ENCODE measurements at places on chromosomes 1 and 21.

DNA sequence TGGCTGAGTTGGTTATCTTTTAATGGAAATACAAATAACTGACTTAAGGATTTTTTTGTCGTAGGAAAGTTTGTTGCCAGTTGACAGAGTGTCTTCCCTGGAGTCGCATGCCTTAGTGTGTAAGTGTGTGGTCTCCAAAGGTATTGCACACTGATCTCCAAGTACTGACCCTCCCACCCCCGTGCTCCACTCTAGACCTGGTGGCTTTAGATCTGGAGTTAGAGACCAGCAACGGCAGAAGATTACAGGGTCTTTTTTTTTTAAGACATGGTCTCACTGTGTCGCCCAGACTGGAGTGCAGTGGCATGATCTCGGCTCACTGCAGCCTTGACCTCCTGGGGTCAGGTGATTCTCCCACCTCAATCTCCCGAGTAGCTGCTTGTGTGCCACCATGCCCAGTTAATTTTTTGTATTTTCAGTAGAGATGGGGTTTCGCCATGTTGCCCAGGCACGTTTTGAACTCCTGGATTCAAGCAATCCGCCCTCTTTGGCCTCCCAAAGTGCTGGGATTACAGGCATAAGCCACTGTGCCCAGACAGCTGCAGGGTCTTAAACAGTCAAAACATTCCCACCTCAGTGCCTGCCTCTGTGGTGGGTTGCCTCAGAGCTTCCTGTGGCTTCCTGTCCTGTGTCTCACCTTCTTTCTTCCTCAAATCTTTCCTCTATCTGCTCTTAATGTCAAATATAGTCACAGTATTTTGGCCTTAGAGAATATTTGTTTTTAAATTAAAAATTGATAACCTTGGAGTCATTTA, 6.9 kb downstream of the TRAPPC10 start:
- no peak for DNase-seq

DNA sequence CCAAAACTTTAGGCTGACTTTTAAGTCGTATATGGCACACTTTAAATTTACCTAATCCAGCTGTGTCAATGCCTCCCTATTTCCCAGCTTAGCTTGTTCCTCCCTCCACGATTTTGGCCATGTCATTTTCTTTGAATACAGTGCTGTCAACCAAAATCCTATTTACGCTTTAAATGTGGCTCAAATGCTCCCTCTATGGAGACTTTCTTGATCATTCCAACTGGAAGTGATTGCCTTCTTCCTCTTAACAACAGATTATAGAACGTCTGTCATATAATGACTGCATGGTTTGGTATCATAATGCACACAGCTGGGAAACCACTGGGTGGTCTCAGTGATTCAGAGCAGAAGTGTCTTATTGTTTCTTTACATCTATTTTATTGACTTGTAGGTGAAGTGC, 18.9 kb upstream of the BATF3 start:
- no peak for DNase-seq

- DNase-seq, result no peak
Observed at GRCh38 chr1:244460197-244460596, 876 bp upstream of the CATSPERE start.

DNA sequence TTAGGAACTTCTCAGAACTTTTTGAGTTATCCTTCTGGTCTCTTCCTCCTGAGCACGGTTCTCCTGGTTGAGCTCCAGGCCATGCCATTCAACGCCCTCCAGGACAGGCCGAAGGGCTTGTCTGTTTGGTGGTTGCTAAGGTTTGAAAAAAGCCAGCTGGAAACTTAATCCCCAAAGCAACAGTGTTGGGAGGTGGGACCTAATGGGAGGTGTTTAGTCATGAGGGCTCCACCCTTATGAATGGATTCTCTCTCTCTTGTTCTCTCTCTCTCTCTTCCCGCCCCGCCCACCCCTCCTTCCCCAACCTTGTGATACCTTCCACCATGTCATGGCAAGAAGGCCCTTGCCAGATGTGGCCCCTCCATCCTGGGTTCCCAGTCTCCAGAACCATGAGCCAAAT, 829 bp downstream of the KCNE1 start:
- DNase-seq, result no peak

DNA sequence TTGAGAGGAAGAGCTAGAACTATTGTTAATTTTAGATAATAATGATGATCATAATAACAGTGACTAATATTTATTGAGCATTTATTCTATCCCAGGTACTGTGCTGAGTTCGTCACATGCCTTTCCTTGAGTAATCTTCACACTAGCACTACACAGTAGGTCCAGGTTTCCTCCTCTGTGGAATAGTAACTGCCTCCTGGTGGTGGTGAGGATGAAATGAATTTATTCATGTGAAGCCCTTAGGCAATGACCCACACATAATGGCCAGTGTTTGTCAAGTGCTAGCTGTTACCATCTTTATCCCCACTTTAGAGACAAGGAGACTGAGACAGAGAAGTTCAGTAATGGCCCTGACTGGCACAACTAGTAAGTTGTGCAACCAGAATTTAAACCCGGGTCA, 5.9 kb downstream of the NIPAL3 start:
- DNase-seq, result no peak

DNA sequence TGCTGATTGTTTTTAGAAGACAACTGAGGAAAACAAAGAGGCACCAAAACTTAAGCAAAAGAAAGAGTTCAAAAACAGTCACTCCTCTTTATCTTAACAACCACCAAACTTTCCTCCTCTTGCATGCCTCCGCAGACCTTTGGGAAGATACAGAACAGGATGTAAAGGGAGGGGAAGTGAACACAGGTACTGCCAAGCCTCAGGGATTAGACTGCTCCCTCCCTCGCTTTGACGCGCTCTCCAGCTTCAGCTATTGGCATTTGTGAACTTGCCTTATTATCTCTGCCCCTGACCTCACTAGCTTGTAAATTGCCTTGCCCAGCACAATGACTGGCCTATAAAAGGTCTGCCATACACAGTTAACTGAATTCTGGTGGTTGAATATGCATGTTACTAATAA, 4.8 kb upstream of the SRP9 start:
- DNase-seq, result no peak

GRCh38 chr1:226519716-226520598, 28.6 kb upstream of the STUM start:
- DNase-seq, result peak; percentile 72

DNA sequence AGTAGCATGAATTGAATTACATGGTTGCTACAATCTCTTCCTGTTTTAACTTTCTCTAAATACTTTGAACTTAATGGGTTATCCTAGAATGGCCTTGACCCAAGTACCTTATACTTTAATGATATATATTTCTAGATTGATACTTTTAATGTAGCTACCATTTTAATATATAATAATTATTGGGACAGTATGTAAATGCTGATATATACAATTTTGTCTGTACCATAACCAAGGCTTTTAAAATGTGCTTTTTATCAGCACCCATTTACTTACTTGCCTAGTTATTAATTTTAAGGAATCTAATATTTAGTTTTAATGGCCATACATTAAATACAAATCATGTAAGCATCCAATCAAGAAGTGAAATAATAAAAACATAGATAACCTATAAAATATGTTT, 13.4 kb downstream of the HIPK1 start:
- DNase-seq, result no peak

DNA sequence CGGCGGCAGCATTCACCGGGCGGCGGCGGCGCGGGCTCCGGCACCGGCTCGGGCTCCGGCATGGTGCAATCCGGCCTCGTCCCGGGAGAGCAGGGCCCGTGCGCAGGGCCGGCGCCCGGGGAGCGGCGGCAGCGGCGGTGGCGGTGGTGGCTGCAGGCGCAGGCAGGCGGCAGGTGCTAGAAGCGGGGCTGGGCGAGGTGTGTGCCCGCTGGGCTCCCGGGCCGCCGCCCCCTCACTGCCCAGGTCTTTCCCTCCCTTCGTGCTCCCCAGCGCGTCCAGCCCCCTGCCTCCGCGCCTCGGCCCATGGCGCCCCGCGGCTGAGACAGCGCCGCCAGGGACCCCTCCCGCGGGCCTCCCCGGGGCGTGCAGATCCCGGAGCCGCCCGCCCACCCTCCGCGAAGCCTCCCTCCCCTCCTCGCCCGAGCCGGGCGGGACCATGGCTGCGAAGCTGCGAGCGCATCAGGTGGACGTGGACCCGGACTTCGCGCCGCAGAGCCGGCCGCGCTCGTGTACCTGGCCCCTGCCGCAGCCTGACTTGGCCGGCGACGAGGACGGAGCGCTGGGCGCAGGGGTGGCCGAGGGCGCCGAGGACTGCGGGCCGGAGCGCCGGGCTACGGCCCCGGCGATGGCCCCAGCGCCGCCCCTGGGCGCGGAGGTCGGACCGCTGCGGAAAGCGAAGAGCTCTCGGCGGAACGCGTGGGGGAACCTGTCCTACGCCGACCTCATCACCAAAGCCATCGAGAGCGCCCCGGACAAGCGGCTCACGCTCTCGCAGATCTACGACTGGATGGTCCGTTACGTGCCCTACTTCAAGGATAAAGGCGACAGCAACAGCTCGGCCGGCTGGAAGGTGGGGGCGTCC, 492 bp downstream of the FOXO6 start:
- DNase-seq, result peak; percentile 89

DNA sequence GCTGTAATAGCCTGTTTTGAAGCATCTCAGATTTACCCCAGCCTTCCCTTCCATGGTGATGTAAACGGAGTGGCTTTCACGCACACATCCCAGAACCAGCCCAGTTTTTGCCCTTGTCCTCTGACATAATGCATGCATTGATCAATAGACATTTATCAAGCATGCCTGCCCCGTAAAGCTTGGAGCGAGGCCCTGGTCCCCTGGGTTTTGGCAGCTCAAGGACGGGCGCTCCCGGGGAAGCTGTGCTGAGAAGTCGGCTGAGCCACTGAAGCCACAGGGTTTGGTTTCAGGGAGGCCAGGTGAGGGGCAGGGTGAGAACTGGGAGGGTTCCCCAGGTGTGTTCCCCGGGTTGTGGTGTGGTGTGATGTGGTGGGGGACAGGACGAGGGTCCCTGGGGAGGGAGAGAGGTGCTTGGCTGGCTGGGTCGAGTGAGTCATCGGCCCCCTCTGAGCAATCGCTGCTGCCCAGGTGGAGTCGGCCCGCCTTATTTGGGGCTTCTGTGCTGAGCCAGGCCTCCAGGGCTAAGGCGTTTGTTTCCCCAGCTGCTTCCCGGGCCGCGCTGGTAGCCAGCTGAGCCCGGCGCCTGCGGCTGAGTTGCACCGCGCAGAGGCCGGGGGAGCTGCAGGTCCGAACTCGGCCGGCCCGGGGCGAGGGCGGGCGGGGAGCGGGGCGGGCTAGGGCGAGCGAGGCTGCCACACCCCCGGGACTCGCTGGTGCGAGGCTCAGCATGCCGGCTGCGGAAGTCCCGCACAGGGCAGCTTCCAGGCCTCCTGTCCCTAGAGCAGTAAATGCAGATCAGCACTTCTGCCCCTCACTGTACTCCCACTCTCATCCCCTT, 23.6 kb downstream of the ATP2B4 start:
- DNase-seq, result peak; percentile 62

DNA sequence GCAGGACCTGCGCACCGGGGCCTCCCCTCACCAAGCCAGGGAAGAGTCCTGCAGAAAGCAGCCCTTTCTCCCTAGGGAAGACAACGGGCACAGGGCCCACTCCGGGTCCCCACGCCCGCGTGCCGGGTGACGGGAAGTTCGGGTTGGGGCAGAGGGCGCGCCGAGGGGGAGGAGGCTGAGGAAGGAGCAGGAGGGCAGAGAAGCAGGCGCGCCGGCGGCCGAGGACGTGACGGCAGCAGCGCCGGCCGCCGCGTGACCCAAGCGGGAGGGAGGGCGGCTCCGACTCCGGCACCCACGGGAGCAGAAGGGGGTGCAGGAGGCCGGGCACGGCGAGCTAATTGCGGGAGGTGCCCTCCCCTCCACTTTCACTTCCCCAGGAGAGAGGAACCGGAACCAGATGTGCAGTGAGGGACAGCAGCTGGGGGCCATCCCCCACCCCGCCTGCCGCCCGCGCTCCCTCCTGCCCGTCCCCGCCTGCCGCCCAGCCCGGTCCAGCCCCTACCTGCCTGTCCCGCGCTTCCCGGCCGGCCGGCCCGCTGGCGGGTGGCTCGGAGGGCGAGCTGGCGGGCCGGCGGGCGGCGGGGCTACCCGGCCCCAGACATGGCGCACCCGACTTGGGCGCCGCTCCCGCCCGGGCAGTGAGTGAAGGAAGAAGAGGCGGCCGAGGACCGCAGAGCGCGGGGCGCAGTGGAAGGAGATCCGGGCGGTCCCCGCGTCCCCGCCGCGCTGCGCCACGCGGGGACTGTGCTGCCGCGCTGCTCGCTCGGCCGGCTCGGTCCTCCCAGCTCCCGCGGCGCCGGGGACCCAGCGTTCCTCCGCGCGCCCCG, 510 bp downstream of the DENND4B start:
- peak; percentile 99 for DNase-seq

- DNase-seq, result peak; percentile 98
Observed at GRCh38 chr1:16076031-16076864, 2.8 kb upstream of the FAM131C start.

DNA sequence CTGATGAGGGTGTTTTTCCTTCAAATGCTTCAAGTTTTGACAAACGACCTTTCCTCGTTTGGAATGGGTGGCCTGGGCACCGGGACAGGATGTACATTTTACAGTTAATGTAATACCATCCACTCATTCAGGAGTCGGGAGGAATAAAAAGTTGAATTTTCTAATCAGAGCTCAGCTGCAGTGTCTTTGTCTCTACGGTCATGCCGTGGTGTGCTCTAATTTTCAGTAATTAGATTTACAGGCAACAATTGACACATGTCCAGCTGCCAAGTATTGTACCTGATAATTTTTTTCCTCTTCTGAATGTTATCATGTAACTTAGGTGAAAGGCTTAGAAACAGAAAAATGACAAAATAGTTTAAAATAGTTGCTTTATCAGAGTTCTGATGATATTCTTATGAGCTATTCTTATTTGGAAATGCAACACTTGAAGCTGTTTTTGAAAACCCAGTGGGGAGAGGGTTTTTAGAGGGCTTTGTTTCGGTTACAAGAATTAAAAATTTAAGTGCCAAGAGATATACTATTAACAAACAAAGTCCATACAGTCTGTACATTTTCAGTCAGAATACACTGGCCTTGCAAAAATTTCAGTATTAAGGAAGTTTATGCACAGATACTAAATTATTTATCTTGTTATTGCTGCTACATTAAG, 1.0 kb downstream of the CDKN2C start:
- DNase-seq, result no peak

- peak; percentile 88 for DNase-seq
Observed at GRCh38 chr1:234743791-234744611, 134.0 kb upstream of the IRF2BP2 start.
